ENCODE measurements at places on chromosomes 2 and 18.

GRCh38 chr2:101820519-101820918 is 123.0 kb downstream of the MAP4K4 start:
- no peak for DNase-seq

DNA sequence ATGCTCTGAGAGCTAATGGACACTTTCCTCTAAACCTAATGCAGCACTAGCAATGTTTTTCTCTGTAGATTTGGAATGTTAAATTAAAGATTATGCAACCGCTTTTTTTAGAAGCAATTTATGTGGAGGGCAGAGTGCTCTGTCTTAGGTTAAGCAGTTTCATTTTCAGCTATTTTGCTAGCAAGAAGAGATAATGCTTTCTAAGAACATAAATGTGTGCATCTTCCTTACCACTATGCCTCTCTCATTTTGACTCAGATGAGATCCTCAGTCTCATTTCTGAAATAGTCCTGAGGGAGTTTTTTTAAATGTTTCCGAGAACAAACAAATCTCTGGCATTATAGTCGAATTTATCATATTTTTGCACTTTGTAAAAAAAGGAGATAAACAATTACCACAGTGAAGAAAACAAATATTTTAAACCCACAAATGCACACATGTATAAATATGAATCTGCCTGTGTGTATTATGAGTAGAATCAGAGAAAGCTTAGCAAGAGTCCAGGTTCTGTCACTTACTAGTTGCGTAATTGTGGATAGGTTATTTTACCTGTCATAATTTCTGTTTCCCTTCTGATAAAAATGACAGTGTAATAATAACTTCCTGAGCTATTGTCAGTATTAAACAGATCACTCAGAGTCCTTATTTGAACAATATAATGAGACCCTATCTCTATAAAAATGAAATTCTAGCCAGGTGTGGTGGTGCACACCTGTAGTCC is 207.7 kb upstream of the CRIM1 start:
- no peak for DNase-seq

DNA sequence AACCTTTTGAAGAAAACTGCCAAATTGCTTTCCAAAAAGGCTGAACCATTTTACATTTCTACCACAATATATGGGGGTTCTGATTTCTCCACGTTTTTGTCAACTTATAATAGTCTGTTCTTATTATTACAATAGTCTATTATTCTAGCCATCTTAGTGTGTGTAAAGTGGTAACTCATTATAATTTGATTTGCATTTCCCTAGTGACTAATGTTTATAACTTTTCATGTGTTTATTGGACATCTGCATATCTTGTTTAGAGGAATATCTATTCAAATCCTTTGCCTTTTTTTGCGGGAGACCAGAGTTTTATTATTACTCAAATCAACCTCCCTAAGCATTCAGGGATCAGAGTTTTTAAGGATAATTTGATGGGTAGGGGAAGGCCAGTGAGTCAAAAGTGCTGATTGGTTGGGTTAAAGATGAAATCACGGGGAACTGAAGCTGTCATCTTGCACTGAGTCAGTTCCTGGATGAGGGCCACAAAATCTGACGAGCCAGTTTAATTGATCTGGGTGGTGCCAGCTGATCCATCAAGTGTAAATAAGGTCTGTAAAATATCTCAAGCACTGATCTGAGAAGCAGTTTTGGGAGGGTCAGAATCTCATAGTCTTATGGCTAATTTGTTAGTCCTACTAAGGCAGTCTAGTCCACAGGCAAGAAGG is 303.4 kb upstream of the NCKAP5 start:
- DNase-seq, result no peak

GRCh38 chr2:98507891-98508708 is 63.4 kb downstream of the INPP4A start:
- DNase-seq, result no peak

- no peak for DNase-seq
These were observed 58.8 kb upstream of the LRRTM1 start for GRCh38 chr2:80363330-80363729.

GRCh38 chr18:31857526-31858106 is 85.3 kb downstream of the TRAPPC8 start:
- DNase-seq, result no peak

- DNase-seq, result no peak
These were observed 102.8 kb downstream of the HIBCH start for GRCh38 chr2:190216829-190217228.

DNA sequence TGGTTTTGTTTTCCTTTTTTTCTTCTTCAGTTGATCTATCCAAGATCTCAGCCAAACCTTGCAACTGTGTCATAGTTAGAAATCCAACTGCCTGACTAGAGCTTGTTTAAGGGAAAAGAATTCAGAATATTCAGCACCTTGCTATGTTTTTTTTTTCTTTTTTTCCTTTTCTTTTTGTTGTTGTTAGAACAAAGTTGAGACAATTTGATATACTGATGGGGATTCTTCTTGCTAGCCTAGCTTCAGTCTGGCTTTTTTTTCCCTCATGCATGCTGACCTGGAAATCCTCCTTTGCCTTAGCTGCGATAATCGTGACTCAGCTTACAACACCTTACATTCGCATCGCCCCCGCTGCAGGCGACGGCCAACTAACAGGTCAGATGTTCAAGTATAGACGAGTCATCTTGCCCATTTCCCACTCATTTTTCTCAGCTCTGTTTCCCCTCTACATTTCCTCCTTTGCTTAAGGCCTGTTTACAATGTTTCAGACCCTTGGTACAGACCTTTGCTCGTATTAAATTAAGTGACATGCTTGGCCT is 487.2 kb upstream of the RAB12 start:
- no peak for DNase-seq

GRCh38 chr2:240383099-240383758 is 52.2 kb upstream of the GPC1 start:
- DNase-seq, result no peak

DNA sequence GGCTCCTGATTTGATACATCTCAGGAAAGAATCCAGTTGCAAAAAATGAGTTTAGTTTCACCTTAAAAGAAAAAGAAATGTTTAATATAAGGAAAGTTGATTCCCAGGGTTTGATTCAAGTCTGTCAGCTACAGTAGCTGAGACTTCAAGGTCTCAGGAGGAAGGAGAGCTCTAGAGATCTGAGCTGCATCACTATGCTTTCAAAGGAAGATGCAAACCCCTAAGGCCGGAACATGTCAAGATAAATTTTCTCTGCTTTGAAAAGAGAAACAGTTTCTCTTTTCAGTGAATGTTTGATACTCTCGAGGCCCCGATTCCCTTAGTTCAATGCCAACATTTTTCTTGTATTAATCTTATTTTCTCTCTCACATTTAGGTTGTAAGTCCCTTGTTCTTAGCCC is 128.6 kb downstream of the RGPD3 start:
- DNase-seq, result no peak

- peak; percentile 41 for DNase-seq
These were observed 1.1 kb downstream of the TLK1 start for GRCh38 chr2:171159372-171160118.

DNA sequence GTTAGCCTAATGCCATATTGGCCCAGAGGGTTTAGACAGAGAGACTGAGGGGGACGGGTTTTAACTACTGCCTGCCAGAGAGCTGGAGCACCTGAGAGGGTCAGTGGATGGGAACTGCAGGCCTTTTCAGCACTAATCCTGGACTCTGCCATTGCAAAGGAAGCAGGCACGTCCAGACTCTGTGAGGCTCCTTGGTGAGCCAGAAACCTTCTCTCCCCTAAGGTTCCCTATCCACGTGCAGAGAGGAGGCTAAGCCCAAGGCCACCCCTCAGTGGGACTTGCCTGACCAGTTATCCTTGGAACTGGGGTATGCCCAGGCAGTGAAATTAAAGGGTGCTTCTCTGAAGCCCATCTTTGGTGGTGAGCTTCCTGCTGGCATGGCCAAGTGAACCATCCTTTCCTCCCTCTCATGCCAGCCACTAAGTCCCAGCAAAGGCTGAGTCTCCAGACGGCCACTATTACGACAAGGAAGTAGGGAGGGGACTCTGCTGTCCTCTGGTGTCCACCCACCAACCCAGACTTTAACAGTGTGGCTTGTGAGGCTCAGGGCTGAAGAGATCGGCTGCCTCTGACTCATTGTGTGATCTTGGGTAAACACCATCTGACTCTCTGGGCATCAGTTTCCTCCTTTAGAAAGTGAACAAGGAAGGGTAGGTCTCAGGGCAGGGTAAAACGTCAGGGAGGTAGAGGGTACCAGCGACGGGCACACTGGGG is 3.9 kb upstream of the MLPH start:
- no peak for DNase-seq

DNA sequence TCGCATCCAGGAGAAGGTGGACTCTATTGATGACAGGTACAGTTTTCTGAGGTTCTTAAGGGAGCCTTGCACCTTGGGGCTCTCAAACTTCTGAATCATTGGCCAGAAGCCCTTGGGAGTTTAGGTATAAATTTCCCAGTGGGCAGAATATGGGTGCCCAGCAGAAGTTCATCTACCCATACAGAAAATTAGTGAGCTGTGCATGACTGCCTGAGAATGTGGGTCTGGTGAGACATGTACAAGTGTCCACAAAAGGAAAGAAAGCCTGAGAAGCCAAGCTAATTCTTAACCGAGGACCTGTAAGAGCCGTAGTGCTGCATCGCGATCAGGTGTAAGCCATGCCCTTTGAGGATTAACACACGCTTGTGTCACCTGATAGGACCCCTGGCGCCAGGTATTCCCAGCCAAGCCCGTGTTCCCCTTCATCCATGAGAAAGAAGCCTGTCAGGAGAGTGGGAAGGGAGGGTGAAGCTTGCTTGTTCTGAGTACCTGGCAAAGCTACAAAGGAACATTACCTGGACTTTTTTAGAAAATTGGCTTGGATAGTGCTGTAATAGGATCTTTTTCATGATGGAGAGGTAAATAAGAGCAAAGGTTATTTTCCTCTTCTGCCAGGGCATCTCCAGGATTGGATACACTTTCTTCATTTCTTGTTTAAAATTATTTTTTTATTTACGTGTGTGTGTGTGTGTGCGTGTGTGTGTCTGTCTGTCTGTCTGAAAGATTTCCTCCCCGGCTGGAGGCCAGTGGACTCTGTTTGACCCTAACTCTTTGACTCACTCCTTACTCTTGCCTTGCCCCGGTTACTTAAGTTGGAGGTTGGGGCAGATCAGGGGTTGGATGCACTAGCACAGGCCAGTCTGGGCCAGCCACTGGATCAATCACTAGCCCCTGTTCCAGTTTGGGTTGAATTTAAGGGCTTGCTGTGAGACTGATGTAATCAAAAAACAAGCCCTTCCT is 90.4 kb upstream of the EML6 start:
- DNase-seq, result no peak

DNA sequence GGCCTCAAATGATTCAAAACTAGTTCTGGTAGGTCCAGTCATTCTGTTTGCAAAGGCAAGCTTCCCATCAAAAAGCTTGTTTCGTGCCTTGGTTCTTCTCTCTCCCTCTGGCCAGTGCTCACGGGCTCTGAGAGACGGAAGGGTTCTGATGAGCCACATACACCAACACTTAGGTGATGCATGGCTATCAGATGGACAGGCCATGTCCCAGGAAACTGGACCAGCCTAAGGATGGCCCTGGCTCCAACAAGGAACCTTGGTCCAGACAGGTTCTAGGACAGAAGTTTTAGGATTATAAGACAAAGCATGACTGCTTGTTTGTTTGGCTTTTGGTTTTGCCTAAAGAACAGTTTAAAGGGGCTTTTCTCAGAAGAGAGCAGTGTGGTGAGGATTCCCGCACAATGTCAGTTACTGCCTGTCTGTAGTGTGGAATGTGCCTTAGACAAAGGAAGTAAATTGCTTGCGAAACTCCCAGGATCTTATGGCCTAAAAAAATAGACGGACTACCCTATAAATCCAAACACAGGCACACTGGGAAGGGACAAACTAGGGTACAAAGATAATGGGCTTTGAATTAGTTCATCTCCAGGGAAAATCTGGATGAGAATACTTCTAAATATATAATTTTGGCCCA is 10.3 kb downstream of the CYP1B1 start:
- no peak for DNase-seq

DNA sequence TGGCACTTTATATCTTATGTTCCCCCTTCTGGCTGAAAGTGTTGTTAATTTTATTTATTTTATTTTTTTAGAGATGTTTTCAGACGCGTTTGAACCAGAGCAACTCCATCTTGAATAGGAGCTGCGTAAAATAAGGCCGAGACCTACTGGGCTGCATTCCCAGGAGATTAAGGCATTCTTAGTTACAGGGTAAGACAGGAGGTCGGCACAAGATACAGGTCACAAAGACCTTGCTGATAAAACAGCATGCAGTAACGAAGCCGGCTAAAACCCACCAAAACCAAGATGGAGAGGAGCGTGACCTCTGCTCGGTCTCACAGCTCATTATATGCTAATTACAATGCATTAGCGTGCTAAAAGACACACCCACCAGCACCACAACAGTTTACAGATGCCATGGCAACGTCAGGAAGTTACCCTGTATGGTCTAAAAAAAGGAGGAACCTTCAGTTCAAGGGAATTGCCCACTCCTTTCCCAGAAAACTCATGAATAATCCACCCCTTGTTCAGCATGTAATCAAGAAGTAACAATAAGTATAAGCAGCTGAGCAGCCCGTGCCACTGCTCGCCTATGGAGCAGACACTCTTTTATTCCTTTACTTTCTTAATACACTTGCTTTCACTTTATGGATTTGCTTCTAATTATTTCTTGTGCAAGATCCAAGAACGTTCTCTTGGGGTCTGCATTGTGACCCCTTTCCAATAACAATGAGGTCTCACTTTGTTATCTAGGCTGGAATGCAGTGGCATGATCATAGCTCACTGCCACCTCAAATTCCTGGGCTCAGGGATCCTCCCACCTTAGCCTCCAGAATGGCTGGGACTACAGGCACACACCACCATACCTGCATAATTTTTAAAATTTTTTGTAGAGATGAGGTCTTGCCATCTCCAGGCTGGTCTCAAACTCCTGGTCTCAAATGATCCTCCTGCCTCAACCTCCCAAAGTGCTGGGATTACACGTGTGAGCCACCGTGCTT is 55.9 kb downstream of the CACNB4 start:
- no peak for DNase-seq

GRCh38 chr2:181106789-181107627 is 126.6 kb downstream of the UBE2E3 start:
- DNase-seq, result no peak

DNA sequence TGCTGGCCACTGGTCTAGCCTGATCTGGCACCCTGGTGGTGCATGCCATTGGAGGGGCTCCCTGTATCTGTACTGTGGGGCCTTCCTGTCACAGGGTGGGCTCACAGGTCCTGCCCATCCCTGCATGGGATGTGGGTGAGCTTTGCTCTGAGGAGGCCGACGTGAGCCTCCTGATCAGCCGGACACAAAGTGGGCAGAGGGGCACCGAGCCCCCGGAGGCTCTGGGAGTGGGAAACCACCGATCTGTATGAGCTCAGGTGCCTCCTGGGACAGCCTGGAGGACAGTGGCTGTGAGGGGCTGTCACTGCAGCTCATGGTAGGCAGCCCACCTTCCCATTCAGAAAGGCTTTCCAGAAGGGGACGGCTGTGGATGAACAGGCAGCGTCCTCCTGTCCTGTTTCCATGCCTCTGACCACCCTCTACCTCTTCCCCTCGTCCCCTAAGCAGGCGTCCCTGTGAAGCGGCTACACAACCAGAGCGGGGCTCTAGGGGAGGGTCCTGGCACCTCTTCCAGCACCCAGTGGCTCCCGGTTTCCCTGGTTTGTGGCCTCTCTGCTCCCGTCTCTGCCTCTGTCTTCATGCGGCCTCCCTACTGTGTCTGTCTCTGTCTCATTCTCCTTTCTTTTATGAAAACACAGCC is 112.5 kb upstream of the OTOS start:
- no peak for DNase-seq
